ENCODE measurements at places on chromosomes 12 and 14.
A peak's percentile ranks its signal among the peaks of the same experiment; 100 is the strongest.

GRCh38 chr12:93583627-93584392 lies 11.3 kb downstream of the SOCS2 start:
- no peak for DNase-seq

DNA sequence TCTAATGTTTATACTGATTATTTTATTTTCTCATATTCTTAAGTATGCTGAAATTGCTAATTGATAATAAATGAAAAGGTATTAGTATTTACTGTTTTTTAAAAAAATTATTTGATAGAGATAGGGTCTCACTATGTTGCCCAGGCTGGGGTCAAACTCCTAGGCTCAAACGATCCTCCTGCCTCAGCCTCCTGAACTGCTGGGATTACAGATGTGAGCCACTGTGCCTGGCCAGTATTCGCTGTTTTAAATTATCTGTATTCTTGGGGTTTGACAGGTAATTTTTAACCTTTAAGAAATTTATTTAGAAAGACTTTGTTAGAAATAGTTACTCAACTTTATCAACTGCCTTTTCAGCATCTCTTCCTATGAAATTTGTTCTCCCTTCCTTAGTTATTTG lies 32.2 kb downstream of the RAN start:
- DNase-seq: no peak

- DNase-seq: no peak
Observed at GRCh38 chr12:75877763-75878621, 153.6 kb downstream of the PHLDA1 start.

DNA sequence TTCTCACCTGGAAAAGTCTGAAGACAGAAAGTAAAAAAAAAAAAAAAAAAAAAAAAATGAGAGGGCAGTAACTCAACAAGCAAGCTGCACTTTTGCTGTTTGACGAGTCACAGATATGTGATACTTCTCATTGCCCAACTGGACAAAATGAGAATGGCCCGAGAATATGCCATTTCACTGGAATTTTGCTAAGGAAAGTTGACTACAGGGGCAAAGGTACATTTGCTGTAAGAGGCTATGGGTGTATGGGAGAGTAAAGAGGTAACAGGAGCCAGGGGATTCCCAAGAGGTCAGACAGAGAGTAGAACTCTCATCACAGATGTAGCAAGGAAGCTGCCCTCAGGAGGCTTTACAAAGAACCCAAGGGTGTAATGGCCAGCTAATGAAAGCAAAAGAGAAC lies 22.9 kb downstream of the KIF21A start:
- no peak for DNase-seq

DNA sequence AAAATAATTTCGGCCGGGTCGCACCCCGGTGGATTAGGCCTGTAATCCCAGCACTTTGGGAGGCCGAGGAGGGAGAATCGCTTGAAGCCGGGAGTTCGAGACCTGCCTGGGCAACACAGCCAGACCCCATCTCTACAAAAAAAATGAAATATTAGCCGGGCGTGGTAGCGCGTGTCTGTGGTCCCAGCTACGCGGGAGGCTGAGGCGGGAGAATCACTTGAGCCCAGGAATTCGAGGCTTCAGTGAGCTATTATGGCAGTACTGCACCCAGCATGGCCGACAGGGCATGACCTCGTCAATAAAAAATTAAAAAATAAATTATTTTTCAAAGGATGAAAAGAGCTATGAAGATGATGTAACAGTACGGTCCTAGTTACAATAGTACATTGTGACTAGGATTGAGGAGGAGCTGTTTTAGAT lies 523 bp downstream of the GTF2H3 start:
- DNase-seq: no peak

- DNase-seq: no peak
Observed at GRCh38 chr12:55915482-55915859, 12.2 kb downstream of the PYM1 start.

- no peak for DNase-seq
Observed at GRCh38 chr12:67714648-67715047, 66.1 kb downstream of the DYRK2 start.

- peak; percentile 12 for DNase-seq
Observed at GRCh38 chr14:58533446-58533845, 104.3 kb upstream of the DACT1 start.

GRCh38 chr12:87995581-87996178 lies 33.5 kb downstream of the C12orf50 start:
- DNase-seq: peak; percentile 82

- DNase-seq: peak; percentile 84
Observed at GRCh38 chr14:31582286-31582691, 21.1 kb downstream of the NUBPL start.

DNA sequence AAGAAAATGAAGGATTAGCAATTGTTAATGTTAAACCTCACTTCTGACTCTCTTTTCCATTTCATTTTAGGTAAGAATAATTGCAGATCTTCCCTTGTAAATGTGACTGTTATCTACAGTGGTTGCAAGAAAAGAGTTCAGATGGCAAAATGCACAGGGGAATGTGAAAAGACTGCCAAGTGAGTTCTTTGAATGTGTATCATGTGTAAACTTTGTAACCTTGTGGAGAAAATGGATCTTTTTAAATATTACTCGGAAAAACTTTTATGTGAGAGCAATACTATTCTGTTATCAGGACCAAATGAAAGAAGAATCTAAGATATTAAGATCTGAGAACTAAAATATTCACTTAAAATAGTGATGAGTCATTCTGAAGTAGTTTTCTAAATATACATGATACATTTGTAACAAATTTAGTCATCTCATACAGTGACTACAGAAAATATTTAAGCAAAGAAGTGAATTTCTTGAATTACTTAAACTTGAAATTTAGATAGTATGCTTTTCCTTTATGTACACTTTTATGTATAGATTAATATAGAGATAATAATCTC lies 122.5 kb upstream of the CNTN1 start:
- DNase-seq: peak; percentile 40

- DNase-seq: peak; percentile 91
Observed at GRCh38 chr14:21264025-21264801, 5.0 kb downstream of the HNRNPC start.
